ENCODE measurements at places on chromosomes 11 and 22. TPM values are rescaled to one million over a fixed set of nuclear protein-coding genes. Genes with fewer than 3 reads are reported as not detected.

GRCh38 chr22:31501738-31502137 lies 5.4 kb downstream of the SFI1 start:
- no peak overlapping the region for H3K4me3 ChIP-seq
- peaks cover 27% of the 10 kb centered on the region for H3K4me1 ChIP-seq
- no peak for DNase-seq
- H3K36me3 ChIP-seq, result peaks cover 7% of the 10 kb centered on the region
- H3K27me3 ChIP-seq, result no peaks in the 10 kb centered on the region

- no peaks in the 10 kb centered on the region for H3K4me1 ChIP-seq
- no peaks in the 10 kb centered on the region for H3K36me3 ChIP-seq
- H3K27ac ChIP-seq, result no peak overlapping the region
- peaks cover 4% of the 10 kb centered on the region for H3K27me3 ChIP-seq
- no peak for DNase-seq
Measured at GRCh38 chr11:63405114-63405513, 35.5 kb downstream of the SLC22A9 start.

- no peak overlapping the region for H3K4me3 ChIP-seq
- H3K27ac ChIP-seq, result no peak overlapping the region
- DNase-seq, result no peak
- peaks cover 5% of the 10 kb centered on the region for H3K36me3 ChIP-seq
- peaks cover 13% of the 10 kb centered on the region for H3K27me3 ChIP-seq
- no peaks in the 10 kb centered on the region for H3K4me1 ChIP-seq
Measured at GRCh38 chr22:37063431-37064420, 12.2 kb downstream of the KCTD17 start.

- DNase-seq, result no peak
- peaks cover 1% of the 10 kb centered on the region for H3K27me3 ChIP-seq
- peaks cover 85% of the 10 kb centered on the region for H3K4me1 ChIP-seq
Measured at GRCh38 chr11:94928117-94928990, 45.0 kb downstream of the CWC15 start.

DNA sequence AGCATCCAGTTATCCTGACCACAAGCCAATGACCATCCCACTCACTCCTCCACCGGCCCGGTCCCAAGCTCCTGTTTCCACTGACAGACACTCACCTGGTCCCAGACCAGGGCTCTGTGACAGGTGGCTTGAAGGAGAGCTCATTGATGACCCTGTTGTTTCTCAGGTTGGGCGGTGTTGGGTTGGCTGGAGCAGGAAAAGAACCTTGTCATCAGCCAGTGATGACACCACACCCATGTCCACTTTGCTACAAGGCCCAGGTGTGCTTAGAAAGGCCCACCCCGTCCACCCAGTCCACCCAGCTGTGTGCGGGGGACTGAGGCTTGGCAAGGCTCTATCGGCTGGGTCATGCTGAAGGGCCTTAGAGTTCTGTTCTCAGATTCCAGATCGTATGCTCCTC lies 42.9 kb downstream of the GAB4 start:
- no peak overlapping the region for H3K4me3 ChIP-seq
- peaks cover 1% of the 10 kb centered on the region for H3K27me3 ChIP-seq
- H3K36me3 ChIP-seq, result peaks cover 9% of the 10 kb centered on the region
- no peak for DNase-seq

DNA sequence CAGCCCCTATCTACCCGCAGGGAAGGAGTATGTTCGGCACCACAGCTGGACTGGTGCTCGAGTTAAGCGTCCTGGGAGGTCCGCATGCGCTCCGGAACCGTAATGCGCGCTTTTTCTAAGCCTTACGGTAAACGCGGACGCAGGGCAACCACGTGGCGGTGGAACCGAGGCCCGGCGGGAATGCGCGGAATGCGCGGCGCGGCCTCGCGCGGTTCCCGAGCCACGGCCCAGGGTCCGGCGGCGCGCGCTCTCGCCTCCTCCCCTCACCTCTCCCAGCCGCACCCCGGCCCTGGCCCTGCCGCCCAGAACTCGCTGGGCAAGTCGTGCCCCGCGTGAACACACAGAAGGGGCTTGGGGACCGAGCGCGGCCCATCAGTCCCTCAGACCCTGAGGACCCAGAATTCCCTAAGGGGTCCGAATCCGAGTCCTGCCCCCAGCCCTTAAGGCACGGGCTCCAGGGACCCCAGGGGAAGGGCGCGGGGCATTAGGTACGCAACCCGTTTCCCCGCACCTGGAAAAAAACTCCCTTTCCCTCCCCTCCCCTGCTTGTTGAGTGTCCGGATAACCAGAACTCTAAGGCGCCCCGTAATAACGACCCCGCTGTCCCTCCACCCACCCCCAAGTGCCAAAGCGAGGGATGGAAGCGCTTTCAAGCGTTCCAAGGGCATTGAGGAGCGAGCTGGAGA lies 4.3 kb upstream of the CCND1 start:
- peaks cover 9% of the 10 kb centered on the region for H3K27me3 ChIP-seq
- H3K4me1 ChIP-seq, result peaks cover 17% of the 10 kb centered on the region
- H3K4me3 ChIP-seq, result peak overlapping the region; percentile 82
- H3K36me3 ChIP-seq, result peaks cover 7% of the 10 kb centered on the region
- H3K27ac ChIP-seq, result peak overlapping the region; percentile 83

The BRSK2 gene
- total RNA-seq, result 0.51 TPM

GRCh38 chr11:86440843-86441242 lies 66.2 kb downstream of the CCDC81 start:
- H3K27me3 ChIP-seq, result no peaks in the 10 kb centered on the region
- H3K36me3 ChIP-seq, result peaks cover 12% of the 10 kb centered on the region
- no peak for DNase-seq
- H3K27ac ChIP-seq, result no peak overlapping the region

The NRIP3 gene
- total RNA-seq, result 11.2 TPM

DNA sequence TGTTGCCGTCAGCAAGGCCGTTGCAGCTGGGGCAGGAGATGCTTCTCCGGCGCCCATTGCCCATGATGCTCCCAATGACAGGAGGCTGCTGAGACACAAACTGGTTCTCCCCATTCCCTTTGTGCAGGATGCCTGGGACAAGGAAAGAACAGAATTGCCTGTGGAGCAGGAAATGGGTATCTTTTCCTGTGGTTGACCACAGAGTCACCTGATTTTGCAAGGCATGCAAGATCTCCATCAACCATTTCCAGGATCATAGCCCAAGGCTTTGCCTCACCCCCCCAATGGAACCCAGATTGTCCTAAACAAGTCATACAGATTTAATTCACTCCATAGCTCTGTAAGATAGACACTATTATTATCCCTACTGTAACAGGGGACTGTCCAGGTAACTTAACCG lies 148.1 kb upstream of the NARS2 start:
- peaks cover 5% of the 10 kb centered on the region for H3K36me3 ChIP-seq
- peaks cover 12% of the 10 kb centered on the region for H3K4me1 ChIP-seq
- DNase-seq, result no peak
- H3K4me3 ChIP-seq, result no peak overlapping the region
- peaks cover 3% of the 10 kb centered on the region for H3K27me3 ChIP-seq

DNA sequence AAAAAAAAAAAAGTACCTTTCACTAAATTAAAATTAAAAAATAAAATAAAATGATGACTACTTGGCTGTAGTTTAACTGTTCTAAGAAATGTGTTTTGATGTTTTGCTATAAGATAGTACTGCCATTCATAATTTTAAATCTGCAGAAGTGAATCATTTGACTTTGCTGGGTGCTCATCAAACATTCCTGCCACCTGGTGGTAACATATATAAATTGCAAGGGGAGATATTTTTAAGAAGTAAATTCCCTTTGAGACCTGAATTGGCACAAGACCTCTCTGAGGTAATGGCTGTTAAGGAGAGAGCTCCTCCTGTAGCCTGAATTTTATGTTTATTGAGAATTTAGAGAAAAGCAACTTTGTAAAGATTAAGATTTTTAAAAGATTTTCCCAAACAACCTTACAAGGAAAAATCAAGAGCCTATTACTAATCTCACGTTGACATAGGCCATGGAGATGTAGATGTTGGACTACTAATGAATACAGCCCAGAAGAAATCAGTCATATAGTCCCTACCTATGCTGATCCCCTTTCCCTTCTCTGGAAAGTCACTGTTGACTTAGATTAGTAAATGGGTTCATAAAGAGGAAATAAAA lies 11.9 kb upstream of the NARS2 start:
- H3K36me3 ChIP-seq, result peaks cover 8% of the 10 kb centered on the region
- H3K4me1 ChIP-seq, result peaks cover 10% of the 10 kb centered on the region
- H3K27me3 ChIP-seq, result peaks cover 14% of the 10 kb centered on the region
- DNase-seq, result no peak
- no peak overlapping the region for H3K27ac ChIP-seq

GRCh38 chr11:34509336-34509876 lies 4.2 kb downstream of the ELF5 start:
- H3K4me1 ChIP-seq, result no peaks in the 10 kb centered on the region
- H3K4me3 ChIP-seq, result no peak overlapping the region
- H3K27ac ChIP-seq, result no peak overlapping the region
- H3K27me3 ChIP-seq, result peaks cover 8% of the 10 kb centered on the region
- no peak for DNase-seq

- DNase-seq, result no peak
- peaks cover 3% of the 10 kb centered on the region for H3K27me3 ChIP-seq
- H3K36me3 ChIP-seq, result peaks cover 10% of the 10 kb centered on the region
- H3K4me1 ChIP-seq, result peaks cover 14% of the 10 kb centered on the region
Measured at GRCh38 chr11:18522388-18522787, 4.4 kb downstream of the TSG101 start.

GRCh38 chr22:35661464-35661863 lies 13.2 kb downstream of the APOL6 start:
- H3K4me1 ChIP-seq, result peaks cover 26% of the 10 kb centered on the region
- no peaks in the 10 kb centered on the region for H3K27me3 ChIP-seq
- H3K36me3 ChIP-seq, result peaks cover 32% of the 10 kb centered on the region
- peak; percentile 66 for DNase-seq
- H3K27ac ChIP-seq, result no peak overlapping the region

DNA sequence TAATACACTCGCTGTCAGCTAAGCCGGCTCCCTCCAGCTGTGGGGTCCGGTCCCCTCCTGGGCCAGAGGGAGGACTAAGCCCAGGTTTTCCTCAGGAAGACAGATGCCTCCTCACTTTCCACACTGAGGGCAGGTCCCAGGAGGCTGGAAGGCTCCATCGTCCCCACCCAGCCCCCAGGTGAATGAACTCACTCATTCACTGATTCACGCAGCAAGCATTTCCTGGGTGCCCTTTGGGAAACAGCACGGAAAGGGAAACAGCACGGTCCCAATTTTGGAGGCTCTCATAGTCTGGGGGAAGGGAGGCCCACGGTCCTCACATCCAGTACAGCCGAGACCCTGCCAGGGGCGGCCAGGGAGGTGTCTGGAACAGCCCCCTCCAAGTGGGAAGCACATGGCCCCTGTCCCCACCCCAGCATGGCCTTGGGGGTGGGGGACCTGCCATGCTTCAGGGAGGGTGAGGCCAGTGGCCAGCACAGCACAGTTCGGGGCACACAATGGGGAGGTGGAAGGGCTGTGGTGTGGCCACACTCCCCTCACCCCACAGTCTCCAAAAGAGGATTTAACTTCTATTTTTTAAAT lies 9.3 kb upstream of the TH start:
- H3K36me3 ChIP-seq, result no peaks in the 10 kb centered on the region
- H3K4me3 ChIP-seq, result no peak overlapping the region
- no peak for DNase-seq
- peaks cover 5% of the 10 kb centered on the region for H3K27me3 ChIP-seq
- H3K4me1 ChIP-seq, result peaks cover 22% of the 10 kb centered on the region

- peak; percentile 44 for DNase-seq
- H3K27ac ChIP-seq, result no peak overlapping the region
- no peaks in the 10 kb centered on the region for H3K27me3 ChIP-seq
- no peaks in the 10 kb centered on the region for H3K36me3 ChIP-seq
- peaks cover 46% of the 10 kb centered on the region for H3K4me1 ChIP-seq
Measured at GRCh38 chr11:124793466-124794278, 6.5 kb downstream of the MSANTD2 start.

The NNMT gene
- 191 TPM for total RNA-seq

DNA sequence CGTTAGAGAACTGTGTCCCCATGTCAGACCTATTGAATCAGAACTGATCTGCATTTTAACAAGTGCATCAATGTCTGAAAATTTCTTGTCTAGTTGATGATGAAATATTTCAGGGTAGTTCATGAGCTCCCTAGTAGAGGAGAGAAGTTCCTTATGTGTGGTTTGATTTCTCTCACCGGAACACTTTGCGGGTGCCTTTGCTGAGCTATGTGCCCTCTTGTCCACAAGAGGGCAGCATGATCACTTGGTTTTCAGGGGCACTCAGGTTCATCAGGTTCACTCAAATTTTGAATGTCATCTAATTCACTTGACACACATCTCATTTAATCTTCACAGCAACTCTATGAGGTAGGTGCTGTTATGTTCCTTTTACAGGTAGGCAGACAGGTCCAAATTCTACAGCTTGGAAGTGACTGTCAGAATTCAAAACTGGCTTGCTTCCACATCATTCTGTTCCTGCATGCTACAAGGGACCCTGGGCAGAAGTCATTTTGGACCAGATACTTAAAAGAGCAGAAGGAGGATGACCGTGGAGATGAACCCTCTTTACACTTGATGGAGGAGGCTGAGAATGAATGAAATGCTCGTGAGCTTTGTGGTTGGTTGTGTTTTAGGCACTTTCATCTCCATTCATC lies 55.6 kb downstream of the P4HA3 start:
- H3K4me3 ChIP-seq, result no peak overlapping the region
- H3K27me3 ChIP-seq, result peaks cover 3% of the 10 kb centered on the region
- H3K27ac ChIP-seq, result no peak overlapping the region
- peak; percentile 29 for DNase-seq
- H3K36me3 ChIP-seq, result peaks cover 9% of the 10 kb centered on the region

DNA sequence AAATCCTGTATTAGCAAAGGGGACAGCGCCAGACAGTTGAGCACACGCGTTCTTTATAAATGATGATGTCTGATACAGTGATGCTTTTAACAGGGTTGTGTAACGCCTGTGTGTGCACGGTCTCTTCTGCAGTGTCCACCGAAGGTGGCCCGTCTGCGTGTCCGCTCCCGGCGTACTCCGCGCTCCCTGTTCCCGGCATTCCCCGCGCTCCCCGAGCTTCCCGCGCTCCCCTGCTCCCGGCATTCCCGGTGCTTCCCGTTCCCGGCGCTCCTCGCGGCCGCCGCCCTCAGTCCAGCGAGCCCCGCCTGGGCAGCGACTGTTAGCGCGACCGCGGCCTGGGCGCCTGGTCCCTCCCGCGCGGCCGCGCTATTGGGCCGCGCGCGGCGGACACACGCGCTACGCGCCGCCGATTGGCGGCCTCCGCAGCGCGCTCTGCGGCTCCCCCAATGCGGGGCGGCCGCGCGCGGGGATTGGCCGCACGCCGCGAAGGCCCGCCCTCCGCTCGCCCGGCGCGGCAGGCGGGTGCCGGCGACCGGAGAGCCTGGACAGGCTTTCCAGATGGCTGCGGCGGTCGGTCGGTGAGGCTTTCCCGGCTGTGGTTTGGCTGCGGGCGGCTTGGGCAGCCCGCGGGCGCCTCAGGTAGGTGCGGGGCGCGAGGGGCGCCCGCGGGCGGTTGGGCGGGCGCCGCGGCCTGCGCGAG lies at the start of gene DGCR8:
Gene DGCR8 (plus strand): TSS at position 497 of the 700 bp plus-strand sequence. CDS start 5,723 bp downstream, outside the sequence.
- peaks cover 41% of the 10 kb centered on the region for H3K4me1 ChIP-seq
- H3K4me3 ChIP-seq, result peak within 1 kb of the TSS; percentile 98
- peak; percentile 89 for DNase-seq

The CREBZF gene
- 17.4 TPM for total RNA-seq
